ENCODE measurements at places on chromosomes 6 and 20.

DNA sequence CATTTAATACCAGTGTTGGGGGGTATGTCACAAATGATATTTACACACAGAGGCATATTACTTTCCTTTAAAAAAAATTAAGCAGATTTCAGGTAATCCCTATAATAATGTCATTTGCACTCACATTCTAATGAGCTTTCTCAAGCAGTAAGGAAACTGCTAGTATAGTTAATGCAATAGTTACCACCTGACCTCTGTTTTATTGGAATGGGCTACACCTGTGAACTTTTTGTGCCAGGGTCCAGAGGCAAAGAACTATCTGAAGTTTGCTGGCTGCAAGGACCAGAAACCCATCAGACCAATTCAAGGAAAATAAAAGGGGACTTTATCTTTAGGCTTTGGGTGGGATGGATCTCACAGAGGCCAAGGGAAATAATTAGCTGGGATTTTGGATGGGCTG lies 2.9 kb upstream of the ZHX3 start:
- no peak for DNase-seq

DNA sequence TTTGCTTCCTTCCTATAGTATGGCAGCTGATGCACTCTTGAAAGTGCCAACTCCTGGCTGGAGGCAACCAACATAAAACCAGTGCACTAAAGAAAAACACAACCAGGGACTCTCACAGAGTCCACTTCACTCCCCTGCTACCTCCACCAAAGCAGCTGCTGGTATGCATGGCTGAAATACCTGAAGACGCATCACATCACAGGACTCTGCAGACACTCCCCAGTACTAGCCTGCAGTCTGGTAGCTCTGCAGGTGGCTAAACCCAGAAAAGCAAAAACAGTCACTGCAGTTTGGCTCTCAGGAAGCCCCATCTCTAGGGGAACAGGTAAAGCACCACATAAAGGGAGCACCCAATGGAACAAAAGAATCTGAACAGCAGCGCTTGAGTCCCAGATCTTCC lies 473.0 kb upstream of the SPTLC3 start:
- DNase-seq = no peak

GRCh38 chr20:54237116-54237943 lies 29.4 kb downstream of the PFDN4 start:
- DNase-seq = no peak

DNA sequence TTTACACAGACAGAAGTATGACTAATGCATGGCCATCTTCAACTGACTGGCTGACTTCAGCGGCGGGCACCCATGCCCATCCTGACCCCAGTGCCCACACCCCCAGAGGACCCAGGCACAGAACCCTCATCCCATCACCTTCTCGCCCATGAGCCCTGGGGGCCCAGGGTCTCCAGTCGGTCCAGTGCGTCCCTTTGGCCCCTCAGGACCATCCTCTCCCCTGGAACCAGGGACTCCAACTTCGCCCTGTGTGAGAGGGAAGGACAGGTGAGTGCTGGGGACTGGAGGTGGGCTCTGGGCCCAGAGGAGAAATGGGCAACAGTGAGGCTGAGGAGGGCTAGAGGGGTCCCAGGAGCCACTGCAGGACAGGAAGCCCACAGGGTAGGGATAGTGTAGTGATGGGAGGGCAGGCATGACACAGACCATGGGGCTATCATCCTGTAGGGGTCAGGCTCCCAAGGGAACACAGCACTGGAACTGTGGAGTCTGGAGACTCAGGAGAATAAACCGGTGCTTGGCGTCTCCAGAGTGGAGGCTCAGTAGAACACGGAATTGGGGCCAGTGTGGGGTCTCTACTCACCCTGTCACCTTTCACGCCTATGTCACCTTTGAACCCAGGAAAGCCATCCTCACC lies 16.7 kb downstream of the COL11A2 start:
- DNase-seq = no peak

GRCh38 chr6:112150363-112150762 lies 63.0 kb downstream of the FAM229B start:
- DNase-seq = no peak

GRCh38 chr6:70956451-70957283 lies at the start of gene B3GAT2:
Gene B3GAT2, minus strand, starts transcription at chr6:70957060. Its CDS starts 631 bp downstream, at chr6:70956429.
- peak; percentile 21 for DNase-seq

DNA sequence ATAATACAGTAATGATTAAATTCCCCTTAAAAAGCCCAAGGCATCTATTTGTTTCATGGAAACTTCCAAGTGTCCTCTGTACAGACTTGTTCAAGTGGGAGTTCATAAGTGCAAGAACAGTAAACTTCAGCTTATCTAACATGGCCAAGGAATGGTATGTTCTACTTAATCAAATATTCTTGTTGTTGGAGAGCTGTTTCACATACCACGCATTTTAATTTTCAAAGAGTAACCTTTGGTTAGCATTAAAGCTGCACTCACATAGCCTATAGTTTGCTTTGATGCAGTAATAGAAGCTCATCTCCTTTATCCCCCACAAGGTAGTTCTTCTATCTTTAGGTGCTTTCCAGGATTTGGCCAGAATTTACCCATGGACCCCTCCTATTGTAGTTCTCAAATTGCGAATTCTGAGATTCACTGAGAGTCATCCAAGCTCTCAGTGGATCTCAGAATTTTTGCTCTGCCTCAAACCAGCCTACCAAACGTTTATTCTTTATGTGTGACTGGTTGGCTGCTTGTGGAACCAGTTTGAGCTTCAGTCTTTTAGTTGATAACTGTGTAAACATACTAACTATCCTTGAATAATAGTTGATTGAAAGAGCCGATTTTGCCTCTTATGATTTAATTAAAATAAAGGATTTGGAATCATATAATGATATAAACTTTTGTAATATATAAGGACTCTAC lies 668.0 kb upstream of the FLRT3 start:
- DNase-seq = no peak

GRCh38 chr20:61112515-61112914 lies 139.5 kb upstream of the CDH4 start:
- DNase-seq = no peak

DNA sequence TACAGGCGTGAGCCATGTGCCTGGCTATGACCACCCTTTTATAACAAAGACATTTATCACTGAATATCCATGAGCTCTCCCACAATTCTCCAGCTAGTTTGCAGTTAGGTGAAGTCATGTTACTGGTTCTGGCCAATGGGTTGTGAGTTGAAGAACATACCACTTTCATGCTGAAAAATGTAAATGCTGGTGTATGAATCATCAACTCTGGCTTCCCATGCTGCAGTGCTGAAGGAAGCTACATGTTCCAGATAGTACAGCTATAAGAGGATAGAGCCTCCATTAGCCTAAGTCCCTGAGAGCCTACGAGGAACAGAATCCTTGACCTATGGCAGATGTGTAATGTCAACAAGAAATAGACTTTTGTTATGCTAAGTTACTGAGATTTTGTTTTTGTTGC lies 180.4 kb downstream of the BTBD9 start:
- no peak for DNase-seq

DNA sequence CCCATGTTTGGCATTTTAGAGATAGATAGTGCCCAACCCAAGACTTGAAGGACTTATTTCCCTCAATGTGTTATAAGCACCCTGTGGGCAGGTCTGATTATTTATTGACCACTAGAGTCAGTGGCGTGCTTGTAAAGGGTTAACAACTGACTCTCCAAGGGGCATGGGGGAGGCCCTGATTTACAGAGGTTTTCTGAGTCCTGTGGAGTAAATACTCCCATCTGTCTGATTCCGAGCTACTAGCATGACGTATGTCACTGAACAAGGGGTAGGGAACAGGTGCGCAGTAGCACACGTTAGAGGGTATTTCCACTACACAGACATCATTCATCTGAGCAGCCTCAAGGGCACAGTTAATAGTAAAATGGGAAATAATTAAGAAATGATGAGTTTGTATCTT lies 17.4 kb upstream of the TRAM2 start:
- no peak for DNase-seq

DNA sequence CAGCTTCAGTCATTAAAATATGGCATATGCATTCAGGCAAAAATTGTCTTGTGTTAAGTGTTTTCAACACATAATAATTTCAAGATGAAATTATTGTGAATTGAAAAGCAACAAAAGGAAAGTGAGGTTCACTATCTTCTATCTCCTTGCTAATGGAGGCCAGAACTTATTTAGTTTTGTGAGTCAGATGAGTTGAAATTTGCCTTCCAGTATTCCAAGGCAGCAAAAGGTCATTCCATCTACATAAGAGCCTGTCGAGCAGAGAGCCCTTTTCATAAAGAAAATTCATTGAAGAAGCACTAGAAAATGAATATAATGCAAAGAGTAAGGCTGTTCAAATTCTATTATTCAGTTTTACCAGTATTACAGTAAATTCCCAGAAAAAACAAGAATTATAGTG lies 274.3 kb downstream of the PLCB1 start:
- no peak for DNase-seq

DNA sequence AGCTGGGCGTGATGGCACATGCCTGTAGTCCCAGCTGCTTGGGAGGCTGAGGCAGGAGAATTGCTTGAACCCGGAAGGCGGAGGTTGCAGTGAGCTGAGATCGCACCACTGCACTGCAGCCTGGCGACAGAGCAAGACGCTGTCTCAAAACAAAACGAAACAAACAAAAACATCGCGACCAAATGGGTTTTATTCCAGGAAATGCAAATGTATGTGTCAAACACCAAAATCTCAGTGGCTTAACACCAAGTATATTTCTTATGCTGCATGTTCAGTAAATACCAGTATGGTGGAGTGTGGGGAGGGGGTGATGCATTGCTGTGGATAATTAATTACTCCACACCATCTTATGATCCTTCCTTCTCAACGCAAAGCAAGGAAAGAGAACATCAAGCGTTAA lies 28.1 kb downstream of the ACTR5 start:
- DNase-seq = no peak

DNA sequence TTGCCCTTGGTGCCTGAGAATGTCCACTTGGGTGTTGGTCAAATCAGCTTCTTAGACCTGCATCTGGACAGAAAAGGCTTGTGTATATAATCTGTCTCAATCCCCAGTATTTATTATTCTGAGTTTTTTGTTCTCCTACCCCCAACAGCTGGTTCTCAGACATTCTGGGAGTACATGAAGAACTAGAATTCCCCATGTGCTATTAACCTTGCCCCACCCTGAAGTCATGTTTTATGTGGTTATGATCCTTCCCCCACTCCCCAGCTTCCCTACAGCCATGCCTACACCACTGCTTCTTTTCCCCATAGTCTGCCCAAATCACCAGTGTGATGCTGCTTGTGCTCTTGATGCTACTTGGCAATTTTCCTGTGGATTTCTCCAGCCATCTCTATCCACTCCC lies 157.0 kb downstream of the ADAT2 start:
- no peak for DNase-seq

DNA sequence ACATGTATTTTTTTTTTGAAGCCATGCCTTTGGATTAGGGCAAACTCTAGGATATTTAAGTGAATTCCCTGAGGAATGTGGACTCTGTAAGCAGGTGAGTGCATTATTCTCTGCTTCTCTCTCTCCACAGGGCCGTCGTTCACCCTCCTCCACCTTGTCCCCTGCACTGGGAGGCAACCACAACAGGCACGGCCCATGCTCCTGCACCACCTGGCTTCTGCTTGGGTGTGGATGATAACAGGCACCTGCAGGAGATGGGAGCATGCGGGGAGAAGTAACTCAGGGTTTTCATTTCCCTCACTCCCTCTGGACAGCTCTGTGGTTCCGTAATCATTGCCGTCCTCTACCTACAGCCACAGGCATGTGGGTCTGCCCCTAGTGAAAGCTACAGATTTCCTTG lies 43.4 kb downstream of the HLA-C start:
- DNase-seq = no peak

DNA sequence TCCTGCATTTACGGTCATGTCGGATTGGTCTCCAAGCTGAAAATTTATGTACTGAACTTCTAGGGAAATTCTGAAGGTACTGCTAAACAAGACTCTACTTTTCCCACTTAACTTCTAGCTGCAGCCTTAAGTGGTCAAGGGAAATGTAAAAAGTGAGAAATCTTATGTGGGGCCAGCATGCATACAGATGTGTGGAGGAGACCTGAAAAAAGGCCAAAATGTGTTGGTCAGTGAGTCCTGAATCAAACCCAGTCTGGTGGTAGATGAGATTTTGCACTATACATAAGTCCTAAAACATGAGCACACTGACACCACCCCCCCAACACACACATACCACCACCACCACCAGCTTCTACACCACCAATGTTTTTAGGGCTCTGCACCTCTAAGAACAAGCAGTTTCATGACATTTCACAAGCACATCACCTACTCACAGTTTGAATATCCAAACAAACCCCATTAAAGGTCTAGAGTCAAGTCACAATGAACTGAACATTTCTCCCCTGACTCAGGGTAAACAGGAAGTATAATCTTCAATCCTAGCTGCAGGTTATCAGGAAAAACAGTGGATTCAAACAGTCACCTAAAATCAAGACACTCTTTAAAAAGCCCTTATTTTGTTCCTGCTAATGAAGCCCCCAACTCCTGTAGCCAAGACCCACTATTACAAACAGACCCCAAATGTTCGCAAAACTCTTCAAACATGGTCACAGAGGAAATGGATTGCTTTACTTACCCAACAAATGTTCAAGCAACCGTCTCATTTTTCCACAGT lies 1.6 kb downstream of the ZMYND8 start:
- no peak for DNase-seq

GRCh38 chr6:128057946-128058345 lies 157.1 kb upstream of the THEMIS start:
- no peak for DNase-seq

- DNase-seq = no peak
Observed at GRCh38 chr6:30213667-30213956, 406 bp upstream of the TRIM26 start.

- DNase-seq = no peak
Observed at GRCh38 chr20:50442512-50442911, 67.7 kb upstream of the PTPN1 start.

- no peak for DNase-seq
Observed at GRCh38 chr6:2426561-2427340, 181.3 kb upstream of the GMDS start.

DNA sequence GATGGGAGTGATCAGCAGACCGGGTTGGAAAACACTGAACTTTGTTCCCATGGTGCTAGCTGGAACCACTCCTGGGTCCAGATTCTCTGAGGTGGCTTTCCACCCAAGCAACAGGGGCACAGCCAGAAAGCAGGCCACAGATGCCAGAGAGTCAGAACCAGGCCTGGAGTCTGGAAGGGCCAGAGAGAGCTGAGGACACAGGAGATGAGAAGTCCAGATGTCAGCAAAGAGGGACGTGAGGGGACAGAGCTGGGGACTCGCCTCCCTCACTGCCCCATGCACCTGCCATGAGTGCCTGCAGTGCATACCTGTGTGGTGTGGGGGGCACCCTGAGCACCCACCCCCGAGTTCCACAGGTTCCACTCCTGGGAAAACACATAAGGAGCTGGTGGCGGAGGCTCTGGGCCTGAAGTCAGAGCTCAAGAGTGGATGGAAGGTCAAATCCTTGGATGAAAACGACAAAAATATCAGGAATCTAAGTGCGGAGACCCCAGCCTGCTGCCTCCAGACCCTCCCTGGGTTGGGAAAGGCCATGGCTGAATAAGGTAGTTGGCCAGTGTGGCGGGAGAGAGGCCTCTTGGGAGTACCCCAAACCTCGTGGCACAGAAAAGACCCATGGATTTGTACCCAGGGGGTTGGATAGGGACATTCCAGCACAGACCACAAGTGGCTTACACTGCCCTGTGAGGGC lies 224.2 kb downstream of the SYNDIG1 start:
- DNase-seq = no peak
